ENCODE measurements at places on chromosomes 5 and 9.

DNA sequence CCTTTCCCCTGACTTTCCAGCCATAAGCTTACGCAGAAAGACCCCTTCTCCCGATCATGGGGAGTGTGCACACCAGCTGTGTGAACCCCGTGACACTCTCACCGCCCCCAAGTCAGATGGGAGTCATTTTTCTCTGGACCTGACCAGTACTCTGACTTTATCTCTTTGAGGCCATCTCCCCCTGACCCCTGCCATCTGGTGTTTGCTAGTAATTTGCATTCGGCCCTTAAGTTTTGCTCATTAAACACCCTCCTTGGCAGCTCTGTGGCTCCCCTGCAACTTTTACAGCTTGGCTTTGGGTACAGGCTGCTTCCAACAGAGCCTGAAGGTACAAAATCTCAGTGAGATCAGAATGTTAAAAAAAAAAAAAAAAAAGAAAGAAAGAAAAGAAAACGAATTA, 43.9 kb downstream of the PDZD2 start:
- no peak for DNase-seq

DNA sequence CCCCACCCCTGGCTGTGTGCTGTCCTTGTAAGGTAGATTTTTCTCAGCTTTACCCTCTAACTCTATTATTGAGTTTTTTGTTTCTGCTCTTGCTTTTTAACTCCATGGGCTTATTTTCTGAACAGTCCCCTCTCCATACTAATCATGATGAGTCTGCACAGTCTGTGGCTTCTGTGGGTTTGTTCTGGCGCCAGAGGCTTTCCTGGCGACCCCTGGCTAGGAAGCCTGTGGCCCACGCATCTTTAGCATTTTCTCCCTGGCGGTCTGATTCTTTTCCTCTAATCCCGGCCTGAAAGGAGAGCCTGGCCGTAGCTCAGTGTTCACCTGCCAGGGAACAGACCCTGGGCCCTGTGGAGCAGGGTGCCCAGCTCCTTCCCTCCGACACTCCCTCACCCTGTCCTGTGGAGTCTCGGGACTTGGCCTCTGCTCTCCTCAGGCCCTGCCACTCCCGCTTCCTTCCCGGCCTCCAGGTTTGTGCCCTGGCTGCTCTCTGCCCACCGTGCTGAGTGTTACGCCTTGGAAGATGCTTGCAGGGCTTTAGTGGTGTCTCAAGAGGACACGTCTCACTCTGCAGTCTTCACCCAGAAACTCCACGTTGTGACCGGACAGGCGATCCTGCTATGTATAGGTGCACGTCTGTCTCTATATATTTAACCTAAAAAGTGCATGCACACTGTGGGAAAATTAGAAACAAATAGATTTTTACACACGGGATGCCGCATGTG, 31.7 kb upstream of the LRRC14B start:
- no peak for DNase-seq

DNA sequence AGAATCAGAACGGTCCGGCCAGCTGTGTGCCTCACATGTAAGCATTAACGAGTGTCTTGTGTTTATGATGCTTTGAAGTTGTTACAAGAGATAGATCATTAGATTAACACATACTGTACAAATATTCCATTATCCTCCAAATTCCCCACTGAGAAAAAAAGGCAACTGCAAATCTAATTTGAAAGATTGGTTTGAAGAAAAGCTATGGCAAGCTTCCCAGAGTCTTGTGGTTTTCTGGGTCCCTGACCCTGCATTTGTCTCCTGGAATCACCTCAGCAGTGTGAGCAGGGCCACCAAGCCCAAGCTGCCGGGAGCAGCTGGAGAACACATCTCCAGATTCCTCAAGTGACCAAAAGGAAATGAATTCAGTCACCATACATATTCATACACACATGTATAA, 36.9 kb upstream of the ADAMTS16 start:
- DNase-seq: no peak

GRCh38 chr5:180323941-180324600, 29.1 kb downstream of the GFPT2 start:
- no peak for DNase-seq

- no peak for DNase-seq
Measured at GRCh38 chr9:15231788-15232635, 75.0 kb downstream of the TTC39B start.

All from activated CD8-positive, alpha-beta memory T cell treated with anti-CD3 and anti-CD28 coated beads for 1 hour (primary cell).